Activated T-cell treated with anti-CD3 and anti-CD28 coated beads, Interleukin-2, amount 50 U/mL, for 72 hours (primary cell): ENCODE measurements at places on chromosomes 12 and 14. TPM values are rescaled to one million over a fixed set of nuclear protein-coding genes. Genes with fewer than 3 reads are reported as not detected.

GRCh38 chr14:100828031-100828769, 2.3 kb downstream of the MEG3 start:
- DNase-seq, result no peak

DNA sequence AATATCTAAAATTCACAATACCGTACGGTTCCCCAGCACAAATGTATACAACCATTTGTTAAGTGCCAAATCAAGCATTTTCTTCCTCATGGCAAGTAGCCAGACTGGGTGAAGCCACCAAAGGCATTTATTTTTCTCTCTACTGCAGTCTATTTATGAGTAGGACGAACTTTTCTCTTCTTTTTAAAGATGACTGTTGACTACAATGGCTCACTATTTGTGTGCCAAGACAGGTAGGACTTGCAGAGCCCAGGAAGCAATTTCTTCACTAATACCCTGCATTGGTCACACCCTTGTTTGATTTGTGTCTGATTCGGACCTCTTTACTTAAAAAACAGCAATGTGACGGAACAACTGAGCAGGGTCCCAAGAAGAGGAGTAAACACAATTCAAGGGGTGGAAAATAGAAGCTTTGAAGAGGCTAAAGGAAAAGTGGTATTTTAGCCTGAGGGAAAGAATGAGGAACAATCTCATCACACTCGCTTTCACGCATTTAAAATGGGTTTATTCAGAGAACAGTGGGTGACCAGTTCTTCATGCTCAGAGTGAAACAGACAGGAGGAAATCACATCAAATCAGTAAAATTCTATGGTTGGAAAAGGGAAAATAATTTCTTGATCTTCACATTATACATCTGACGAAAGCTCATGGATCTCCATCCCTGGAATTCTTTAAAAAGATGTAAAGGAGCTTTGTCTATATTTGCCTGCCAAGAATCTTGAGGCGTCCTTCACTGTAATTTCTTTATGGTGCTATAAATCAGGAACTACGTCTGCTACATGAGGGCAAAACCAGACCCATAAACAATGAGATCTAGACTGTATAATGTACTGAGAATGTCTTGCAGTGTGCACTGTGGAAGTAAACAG, 183.8 kb downstream of the PPM1H start:
- no peak for DNase-seq

The PTPRQ gene
- not detected for total RNA-seq

The RIMBP2 gene
- total RNA-seq, result 0.14 TPM

The ASCL1 gene
- total RNA-seq, result not detected

The GPR135 gene
- 1.1 TPM for total RNA-seq

DNA sequence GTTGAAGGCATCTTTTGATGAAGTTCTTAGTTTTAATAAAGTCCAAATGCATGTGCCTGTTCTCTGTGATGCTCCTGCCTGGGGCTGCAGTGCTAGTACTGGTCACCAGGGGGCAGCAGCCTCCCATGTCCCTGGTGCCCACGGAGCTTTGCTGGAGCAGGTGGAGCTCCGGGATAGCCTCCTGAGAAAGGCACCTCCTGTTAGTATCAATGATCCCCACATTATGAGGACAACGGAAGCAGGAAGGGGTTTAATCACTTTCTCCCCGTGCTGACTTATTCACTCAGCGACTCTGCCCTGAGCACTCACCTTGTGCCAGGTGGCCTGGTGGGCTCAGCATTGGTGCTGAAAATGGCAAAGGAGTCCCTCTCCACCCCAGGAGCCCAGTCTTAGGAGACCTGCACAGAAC, 123.0 kb upstream of the PZP start:
- DNase-seq, result peak; percentile 81

- no peak for DNase-seq
These were observed 325.4 kb upstream of the SFSWAP start for GRCh38 chr12:131385313-131386166.

DNA sequence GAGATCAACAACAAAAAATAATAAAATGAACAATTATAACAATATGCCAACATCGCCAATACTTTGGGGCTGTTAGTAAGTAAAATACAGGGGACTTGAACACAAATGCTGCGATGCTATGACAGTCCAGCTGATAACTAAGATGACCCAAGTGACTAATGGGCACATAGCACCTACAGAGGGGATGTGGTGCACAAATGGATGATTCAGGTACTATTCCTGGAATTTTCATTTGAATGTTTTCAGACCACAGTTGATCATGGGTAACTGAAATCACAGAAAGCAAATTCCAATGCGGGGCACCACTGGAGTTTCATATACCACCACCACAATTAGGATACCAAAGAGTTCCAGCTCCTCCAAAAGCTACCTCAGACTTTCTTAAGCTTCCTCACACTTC, 82.9 kb downstream of the RCOR1 start:
- DNase-seq, result no peak

The NR1H4 gene
- total RNA-seq, result not detected

- DNase-seq, result peak; percentile 85
These were observed 7.3 kb downstream of the STAC3 start for GRCh38 chr12:57243521-57244311.

DNA sequence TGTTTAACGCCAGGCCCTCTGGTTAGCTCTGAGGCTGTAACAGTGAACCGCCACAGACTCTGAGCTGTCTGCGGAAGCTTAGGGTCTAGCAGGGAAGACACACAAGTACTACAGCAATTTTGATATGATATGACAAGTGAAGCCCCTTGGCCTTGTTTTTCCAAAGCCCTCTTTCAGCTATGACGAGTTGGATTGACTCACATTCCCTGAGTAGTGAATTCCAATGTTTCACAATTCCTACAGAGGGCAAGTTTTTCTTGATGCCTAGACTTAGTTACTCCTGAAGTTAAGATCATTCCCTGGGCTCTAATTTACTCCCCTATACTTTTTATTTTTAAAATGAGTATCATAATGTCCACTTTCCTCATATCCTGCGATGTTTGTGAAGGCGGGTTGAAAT, 53.3 kb upstream of the CISTR start:
- no peak for DNase-seq
